Endodermal cell (in vitro differentiated cells): ENCODE measurements at places on chromosomes 6 and 20. TPM values are rescaled to one million over a fixed set of nuclear protein-coding genes. Genes with fewer than 3 reads are reported as not detected.

DNA sequence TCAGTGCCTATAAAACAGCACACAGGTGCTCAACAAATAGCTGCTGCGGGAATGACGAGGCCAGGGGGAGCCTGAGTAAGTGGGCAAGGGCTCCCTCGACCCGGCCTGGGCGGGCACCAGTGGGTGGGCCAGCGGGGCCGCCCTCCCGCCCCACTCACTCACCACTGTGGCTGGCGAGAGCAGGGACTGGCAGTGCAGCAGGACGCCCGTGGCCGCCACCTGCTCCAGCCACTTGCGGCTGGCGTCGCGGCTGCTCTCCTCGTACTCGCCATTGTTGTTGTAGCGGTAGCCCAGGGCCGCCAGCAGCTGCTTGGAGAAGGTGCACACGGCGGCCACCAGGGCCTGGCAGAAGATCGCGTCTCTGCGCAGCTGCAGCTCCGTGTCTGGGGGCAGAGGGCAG, 191.5 kb downstream of the PREX1 start:
- DNase-seq = no peak

- no peak for DNase-seq
Observed at GRCh38 chr20:32727683-32728082, 15.6 kb downstream of the COMMD7 start.

DNA sequence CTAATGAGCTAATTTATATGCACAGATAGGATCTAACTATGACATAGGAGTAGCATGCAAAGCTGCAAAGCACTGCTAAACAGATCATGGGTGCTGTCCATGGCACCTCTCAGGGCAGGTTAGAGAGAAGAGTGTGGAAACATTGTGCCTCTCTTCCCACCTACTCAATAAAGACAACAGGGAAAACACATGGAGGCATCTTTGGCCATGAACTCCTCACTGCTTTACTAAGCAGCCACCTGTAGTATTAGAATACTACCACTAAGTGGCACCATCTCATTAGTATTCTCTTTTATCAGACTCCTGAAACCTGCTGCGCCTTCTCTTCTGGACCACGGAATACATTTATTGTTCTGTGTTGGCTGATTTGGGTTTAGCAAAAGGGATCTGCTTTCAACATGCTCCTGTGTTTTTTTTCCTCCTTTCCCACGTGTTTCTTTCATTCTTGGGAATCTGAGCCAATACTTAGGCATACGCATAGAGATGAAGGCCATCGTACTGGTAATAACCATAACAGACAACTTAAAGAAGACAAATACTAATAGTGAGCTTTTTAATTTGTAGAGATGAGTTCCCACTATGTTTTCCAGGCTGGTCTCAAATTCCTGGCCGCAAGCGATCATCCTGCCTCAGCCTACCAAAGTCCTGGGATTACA, 9.4 kb upstream of the HDDC2 start:
- DNase-seq = peak; percentile 57

- DNase-seq = no peak
Observed at GRCh38 chr6:44898296-44898930, 429.7 kb upstream of the RUNX2 start.

Gene FOXC1
- total RNA-seq = 9.6 to 10.5 TPM (median 10.1 TPM) in 3 replicates
